CD4-positive, alpha-beta T cell treated with Interleukin-4 for 1 hour (primary cell): ENCODE measurements at places on chromosomes 2 and 18.

DNA sequence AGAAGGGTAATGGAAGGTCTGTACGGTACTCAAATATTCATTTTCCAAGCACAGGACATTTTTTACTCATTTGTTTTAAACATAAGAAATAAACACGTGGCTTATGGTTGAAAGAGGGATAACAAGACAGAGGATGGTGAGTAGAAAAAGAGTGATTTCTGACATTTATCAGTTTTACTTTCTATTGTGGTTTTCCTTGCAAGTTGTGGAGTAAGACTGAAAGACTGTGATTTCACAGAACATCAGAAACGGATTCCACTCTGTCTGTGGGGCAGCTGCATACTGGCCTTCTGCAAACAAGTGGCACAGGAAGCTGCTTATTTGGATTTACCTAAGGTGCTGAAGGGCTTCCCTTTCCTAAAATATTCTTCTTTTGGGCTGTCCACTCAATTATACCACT is 122.2 kb upstream of the ITGB6 start:
- no peak for DNase-seq

- DNase-seq = no peak
Measured at GRCh38 chr2:47008381-47009252, 93.0 kb upstream of the MCFD2 start.

GRCh38 chr2:83817511-83817910 is 641.6 kb downstream of the SUCLG1 start:
- no peak for DNase-seq

- no peak for DNase-seq
Measured at GRCh38 chr2:239149501-239149900, 251.3 kb downstream of the HDAC4 start.

- DNase-seq = no peak
Measured at GRCh38 chr2:197200051-197200761, 110.4 kb downstream of the ANKRD44 start.

GRCh38 chr2:233011268-233011650 is 1.8 kb downstream of the NGEF start:
- no peak for DNase-seq

GRCh38 chr2:101124643-101125366 is 26.4 kb downstream of the TBC1D8 start:
- no peak for DNase-seq

- no peak for DNase-seq
Measured at GRCh38 chr2:233087713-233088112, 27.6 kb downstream of the INPP5D start.

DNA sequence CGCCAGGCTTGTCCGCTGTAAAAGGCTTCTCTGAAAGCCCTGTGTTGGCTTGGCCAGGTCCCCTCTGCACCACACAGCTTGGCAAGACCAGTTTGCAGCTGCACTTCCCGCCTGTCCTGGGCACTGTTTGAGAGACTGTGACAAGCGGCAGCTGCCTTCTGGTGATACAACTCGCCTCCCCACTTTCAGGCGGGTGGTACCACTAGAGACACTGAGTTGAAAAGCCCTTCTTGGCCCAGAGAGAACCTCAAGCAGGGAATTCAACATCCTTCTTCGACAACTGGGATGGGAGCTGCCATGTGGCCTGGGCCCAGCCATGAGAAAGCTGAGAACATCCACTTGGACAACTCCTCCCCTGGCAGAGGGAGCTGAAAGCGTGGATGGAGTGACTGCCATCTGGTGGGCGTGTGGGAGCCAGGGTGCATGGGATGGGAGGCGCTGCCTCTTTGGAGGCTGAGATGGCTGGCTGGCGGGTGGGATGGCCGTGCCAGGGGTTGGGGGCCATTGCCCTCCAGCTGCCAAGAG is 125.5 kb upstream of the REV1 start:
- DNase-seq = no peak

DNA sequence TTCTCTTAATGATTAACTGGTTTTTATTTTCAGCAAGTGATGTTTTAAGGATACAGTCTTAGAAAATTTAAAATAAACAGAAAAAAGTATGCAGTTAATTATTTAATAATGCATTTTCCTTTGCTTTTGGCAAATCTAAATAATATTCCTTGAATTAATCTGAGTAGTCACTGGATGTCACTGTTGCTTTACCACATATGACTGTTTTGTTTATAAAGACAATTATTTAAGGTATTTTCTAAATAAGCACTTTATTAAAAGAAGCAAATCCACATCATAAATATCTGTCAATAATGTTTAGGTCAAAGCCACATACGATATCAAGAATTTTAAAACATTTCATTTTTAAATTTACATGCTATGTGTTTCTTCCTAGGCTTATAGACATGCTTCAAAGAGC is 40.6 kb upstream of the TFPI start:
- DNase-seq = no peak

DNA sequence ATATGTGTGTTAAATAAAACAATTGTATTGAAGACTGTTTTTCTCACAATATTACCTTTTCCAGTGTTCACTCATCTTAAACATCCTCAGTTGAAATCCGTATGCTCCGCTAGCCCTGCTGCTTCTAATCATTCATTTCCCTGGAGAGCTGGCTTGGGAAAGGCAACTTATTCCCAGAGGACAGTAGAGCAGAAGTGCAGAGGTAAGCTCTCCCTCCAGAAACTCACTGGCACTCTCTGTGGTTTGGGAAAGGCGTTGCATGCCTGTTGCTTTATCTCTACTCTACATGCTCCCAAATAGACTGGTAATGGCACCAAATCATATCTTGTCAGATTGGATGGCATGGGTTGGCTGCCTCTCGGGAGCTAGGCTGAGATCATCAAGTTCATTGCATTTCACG is 117.1 kb upstream of the BOD1L2 start:
- DNase-seq = no peak

- DNase-seq = no peak
Measured at GRCh38 chr18:4781873-4782272, 326.8 kb upstream of the DLGAP1 start.

DNA sequence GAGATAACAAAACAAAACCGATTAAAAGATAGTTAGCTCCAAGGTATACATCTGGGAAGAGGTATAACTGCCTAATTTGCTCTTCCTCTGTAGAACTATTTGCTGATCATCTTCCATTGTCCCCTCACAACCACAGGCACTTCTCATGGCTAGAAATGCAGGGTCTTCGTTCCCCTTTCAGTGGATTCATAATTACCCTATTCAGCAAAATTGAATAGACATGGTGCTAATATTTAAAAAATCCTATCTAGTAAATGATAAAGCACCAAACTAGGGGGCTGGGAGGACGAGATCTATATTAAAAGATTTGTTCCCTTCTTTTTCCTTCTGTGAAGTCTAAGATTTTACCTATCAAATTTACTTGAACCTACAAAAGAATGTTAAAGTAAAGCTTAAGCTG is 30.8 kb upstream of the ADAM17 start:
- DNase-seq = no peak

DNA sequence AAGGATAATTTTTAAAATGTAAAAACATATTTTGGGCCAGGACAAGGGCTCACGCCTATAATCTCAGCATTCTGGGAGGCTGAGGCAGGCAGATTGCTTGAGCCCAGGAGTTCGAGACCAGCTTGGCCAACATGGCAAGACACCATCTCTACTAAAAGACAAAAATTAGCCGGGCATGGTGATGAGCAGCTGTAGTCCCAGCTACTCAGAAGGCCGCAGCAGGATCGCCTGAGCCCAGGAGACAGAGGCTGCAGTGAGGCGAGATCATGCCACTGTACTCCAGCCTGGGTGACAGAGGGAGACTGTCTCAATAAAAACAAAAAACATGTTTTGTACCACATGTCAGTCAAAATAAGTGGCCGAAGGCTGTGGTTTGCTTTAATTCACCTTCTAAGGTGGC is 122.5 kb downstream of the HDAC4 start:
- DNase-seq = no peak

DNA sequence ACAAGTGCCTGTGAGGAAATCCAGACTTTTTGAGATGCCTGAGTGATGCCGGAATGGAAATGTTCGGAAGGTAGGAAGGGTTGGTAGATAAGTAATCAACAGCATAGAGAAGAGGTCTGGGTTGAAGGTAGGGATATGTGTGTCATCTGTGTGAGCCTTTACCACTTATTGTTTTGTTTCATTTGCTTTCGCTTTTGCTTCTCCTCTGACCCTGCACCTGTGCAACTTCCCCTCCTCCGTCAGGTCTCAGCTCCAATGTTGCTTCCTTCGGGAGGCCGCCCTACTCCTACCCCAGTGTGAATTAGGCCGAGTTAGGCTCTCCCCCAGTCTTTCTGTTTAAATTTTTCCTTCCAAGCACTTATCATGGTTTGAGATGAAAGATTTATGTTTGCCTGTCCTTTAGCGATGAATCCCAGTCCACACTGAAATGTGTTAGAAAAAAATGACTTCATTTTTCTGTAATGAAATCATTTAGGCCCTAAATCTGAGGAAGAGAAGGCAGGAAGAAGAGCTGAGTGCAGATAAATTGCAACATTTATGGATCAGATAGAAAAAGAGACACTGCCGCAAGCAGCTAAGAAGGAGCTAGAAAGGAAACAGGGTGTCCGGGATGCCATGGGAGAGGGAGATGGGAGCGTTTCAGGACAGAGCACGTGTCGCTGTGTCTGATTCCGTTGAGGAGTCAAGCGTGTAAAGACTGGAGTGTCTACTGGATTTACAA is 139.6 kb upstream of the PELI1 start:
- DNase-seq = peak; percentile 52

GRCh38 chr2:163779970-163780597 is 44.3 kb upstream of the FIGN start:
- no peak for DNase-seq

- DNase-seq = no peak
Measured at GRCh38 chr2:53826587-53827397, 33.0 kb downstream of the GPR75 start.

DNA sequence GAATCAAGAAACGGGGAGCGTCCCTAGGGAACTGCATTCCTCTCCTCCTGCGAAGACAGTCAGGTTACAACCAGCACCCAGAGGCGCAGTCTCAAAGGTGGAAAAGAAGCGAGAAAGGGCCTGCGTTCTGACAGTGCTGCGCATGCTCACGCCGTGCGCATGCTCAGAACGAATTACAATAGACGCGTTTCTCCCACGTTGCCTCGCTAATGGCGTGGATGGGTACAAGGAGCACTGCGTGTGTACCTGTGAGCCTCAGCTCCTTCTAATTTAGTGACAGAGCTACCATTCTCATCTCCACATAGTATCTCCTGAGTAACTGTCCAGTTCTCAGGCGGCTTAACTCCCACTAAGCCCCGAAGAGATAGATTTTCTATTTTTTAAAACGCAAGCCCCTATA is 448.8 kb downstream of the TXNL1 start:
- DNase-seq = no peak

GRCh38 chr2:10192392-10193015 is 70.0 kb downstream of the RRM2 start:
- no peak for DNase-seq

GRCh38 chr2:207953354-207953753 is 72.0 kb downstream of the PLEKHM3 start:
- no peak for DNase-seq

DNA sequence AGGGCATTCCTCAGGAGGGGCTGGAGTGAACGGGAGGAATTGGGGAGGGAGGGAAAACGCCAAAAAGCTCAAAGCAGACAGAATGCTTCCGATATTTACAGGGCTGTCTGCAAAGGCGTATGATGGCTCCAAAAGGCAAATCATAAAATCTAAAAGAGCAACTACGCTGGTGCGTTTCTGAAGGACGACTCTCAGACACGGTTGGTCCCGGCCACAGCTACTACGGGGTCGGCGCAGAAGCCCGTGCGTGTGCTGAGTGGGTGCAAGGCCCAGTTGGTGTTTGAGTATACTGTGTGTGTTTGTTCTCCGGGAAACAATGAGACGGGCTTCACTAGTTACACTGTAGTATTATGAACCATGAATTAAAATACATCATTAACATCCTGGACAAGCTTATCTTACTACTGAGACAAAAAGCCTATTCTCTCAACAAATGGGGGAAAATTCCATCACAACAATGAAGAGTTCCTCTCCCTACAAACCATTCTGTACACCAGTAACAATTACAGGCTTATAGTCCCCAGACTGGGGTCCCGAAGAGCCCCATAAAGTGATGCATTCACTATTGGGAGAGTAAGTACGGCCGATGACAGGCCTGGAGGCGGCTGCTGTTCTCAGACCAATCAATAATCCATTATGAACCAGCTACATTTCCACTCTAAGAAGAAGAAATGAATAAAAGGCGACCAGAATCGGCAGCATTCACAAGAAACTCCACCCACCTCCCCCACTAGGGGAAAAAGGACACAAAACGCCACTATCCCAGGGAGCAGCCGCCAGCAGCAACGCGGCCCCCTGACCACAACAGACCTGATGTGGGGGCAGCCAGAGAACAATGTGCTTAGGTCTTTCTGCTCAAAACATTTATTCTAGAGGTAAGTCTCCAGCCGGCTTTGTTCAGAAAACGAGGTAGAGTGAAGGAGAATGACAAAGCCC is 43.4 kb downstream of the ZNF516 start:
- DNase-seq = no peak

- no peak for DNase-seq
Measured at GRCh38 chr2:190979906-190980629, 33.9 kb downstream of the STAT1 start.

- peak; percentile 86 for DNase-seq
Measured at GRCh38 chr2:68789603-68790002, 55.0 kb downstream of the ARHGAP25 start.

DNA sequence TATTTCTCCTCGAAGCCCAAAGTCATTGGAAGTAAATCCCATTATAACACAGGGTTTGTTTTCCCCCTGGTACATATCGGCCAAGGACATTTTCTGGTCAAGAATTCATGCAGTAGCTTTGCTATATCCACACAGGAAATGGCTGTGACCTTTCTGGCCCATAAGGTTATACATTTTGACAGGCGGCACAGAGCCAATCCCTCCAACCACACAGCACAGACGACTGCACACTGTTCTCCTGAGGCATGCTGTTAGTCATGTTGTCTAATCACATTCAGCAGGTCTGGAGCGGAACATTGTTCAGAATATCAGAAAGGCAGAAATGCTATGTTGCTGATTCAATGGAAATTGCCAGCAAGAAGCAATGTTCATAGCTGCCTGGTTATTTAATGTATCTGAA is 742.3 kb upstream of the SLC8A1 start:
- DNase-seq = no peak

DNA sequence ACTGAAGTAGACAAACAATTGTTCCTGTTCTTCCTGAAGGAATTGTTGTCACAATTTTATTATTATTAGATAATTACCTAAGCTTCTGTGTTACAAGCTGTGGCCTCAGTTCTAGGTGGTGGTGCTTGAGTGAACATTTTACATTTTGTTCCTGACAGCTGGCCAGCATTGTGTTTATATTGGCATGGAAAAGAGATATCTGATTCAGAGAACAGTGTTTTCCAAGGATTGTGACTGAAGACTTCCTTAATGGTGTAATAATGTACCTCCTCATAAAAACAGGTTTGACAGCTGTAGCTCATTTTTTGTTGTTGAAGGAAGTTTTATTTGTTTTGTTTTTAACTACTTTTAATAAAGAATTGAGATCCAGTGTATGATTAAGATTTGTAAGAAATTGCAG is 95.2 kb downstream of the EPB41L5 start:
- no peak for DNase-seq

- no peak for DNase-seq
Measured at GRCh38 chr2:54428108-54428831, 27.9 kb upstream of the SPTBN1 start.
